ENCODE measurements at places on chromosomes 12 and 14.

DNA sequence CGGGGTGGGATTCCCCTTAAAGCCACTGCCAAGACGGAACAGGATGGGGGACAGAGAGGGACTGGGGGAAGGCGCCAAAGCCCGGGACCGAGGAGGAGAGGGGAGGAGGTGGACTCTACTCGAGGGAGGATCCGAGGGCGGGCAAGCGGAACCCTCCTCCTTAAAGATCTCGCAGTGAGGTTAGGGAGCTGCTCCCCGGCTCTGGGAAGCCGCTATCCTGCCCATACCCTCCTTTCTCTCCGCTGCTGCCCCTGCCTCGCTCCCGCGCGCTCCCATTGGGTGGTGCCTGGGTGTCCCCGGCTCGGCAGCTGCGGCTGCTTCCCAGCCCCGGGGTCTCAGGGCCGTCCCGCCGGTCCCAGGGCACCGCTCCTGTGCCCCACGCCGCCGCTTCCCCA, 16.4 kb downstream of the KRT18 start:
- no peak for DNase-seq

DNA sequence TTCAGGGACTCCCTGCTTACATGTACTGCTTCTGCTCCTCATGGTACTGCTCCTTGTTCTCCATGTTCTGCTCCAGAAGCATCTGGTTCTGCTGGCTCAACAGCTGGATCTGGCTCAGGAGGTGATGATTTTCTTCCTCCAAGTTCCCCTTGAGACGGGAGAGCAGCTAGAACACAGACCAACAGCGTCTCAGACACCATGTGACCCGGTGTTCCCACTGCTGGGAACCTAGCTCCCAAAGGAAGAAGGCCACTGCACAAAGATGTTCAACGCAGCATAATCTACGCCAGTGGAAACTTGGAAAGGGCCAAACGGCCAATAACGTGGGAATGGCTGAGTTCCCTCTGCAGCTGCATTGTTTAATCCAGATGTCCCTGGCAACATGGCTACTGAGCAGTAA, 49.6 kb upstream of the GPR68 start:
- no peak for DNase-seq

DNA sequence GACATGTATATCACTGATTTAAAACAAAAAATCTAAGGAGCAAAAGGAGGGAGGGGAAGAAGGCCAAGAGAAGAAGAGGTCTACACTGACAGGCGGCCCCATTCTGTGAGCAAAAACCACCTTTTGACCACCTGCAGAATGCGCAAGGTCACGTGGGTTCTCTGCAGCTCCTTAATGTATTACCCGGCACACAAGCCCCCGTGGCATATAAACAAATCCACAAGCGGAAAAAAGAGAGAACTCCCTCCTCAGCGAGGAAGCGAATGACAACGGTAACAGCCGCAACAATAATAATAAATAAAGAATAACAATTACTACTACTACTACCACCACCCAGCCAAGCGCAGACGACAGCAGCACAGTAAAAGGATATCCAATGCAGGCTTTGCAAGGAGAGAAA, 1.3 kb downstream of the KSR2 start:
- DNase-seq = no peak

DNA sequence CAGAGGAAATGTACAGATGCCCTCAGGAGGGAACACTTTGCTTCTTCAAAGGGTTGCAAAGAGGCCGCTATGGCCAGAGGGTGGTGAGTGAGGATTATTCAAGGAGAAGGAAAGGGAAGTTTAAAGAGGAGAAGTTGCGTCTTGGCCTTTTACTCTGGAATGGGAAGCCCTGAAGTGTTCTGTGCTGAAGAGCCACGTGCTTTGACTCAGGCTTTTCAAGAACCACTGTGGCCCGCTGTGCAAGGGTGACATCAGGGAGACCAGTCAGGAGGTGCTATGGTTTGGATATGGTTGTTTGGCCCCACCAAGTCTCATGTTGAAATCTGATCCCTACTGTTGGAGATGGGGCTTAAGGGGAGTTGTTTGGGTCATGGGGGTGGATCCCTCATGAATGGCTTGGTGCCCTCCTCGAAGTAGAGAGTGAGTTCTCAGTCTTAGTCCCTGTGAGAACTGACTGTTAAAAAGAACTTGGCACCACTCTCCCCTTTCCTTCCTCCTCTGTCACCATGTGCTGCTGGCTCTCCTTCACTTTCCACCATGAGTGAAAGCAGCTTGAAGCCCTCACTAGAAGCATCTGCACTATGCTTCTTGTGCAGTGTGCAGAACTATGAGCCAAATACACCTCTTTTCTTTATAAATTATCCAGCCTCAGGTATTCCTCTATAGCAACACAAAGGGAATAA, 66.1 kb upstream of the DUSP6 start:
- no peak for DNase-seq

DNA sequence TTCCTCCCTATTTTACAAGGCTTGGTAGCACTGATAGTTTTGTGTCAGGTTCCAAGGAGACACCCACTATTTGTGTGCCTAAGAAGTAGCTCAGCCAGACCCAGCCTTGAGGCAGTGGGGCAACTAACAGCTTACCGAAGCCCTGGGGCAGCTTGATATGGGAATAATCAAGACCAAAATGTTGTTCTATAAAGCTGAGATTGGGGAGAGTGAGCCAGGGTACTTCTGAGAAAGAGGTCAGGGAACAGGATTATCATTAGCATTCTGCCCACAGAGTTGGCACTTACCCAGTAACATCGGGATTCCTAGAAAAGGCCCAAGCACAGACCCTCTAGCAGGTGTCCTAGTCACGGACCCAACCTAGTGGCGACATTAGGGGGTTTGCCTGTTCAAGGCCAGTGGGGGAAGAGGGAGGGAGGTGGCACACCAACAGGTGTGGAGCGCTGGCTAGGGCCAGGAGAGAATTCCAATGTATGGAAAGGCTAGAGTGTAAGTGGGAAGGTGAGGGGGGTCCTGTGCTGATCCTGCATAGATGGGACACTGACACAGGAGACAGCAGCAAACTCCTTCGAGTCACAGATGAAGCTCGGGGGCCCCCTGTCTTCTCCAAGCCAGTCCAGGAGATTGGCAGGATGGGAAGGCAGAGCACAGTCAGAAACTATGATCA, 4.9 kb downstream of the PPP1R3E start:
- no peak for DNase-seq

DNA sequence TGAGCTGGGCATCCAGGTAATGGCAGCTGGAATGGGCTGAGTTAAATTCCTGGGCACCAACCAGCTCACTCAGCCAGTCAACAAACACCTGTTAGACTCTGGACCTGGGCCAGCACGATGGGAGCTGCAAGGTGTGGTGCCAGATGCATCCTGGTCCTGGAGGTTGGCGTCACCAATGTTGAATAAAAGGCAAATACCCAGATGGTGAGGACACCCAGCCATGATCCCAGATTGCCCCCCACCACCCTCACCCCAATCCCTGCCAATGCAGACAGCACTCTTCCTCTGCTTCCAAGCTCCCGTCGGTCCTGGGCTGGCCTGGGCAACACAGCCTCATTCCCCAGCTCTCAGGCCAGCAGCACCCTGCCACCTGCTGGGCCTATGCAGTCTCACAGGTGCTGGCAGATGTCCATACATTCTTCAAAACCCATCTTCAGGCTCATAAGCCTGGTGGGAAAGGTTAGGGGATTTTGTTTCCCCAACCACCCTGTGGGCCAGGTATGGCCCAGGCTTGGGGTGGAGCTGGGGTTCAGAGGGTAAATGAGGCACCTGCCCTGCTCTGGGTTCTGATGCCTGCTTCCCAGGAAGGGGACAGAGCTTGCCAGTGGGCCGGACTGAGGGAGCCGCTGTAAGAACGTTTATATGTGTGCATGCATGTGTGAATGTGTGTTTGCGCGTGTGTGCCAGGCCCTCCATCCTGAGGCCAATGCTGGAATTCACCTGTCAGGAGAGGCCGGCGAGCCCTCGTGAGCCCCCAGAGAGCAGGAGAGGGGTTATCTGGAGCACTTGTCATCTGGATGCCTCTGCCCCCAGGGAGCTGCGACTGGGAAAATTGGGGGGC, 58.0 kb downstream of the LGMN start:
- peak; percentile 62 for DNase-seq

DNA sequence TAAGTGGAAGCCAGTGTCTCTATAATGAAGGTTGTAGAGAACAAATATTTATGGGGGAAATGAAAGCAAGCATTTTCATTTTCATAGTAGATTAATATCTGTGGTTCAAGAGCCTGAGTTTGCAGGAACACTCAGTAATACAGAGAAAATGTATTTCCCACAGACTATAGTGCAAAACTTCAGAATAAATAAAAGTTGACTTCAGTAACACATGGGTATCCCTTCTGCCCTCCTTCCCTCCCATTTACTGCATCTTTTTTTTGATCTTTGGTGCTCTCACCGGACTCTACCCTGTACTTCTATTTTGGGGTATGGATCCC, 75.3 kb upstream of the AMN1 start:
- DNase-seq = no peak

DNA sequence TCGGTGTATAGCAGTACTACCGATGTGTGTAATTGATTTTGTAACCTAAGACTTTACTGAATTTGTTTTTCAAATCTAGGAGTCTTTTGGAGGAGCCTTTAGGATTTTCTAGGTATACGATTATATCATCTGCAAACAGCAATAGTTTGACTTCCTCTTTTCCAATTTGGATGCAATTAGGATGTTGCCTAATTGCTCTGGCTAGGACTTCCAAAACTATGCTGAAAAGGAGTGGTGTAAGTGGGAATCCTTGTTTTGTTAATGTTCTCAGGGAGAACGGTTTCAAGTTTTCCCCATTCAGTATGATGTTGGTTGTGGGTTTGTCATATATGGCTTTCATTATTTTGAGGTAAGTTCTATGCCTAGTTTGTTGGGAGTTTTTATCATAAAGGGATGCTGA, 171.6 kb upstream of the PDE3A start:
- DNase-seq = no peak

DNA sequence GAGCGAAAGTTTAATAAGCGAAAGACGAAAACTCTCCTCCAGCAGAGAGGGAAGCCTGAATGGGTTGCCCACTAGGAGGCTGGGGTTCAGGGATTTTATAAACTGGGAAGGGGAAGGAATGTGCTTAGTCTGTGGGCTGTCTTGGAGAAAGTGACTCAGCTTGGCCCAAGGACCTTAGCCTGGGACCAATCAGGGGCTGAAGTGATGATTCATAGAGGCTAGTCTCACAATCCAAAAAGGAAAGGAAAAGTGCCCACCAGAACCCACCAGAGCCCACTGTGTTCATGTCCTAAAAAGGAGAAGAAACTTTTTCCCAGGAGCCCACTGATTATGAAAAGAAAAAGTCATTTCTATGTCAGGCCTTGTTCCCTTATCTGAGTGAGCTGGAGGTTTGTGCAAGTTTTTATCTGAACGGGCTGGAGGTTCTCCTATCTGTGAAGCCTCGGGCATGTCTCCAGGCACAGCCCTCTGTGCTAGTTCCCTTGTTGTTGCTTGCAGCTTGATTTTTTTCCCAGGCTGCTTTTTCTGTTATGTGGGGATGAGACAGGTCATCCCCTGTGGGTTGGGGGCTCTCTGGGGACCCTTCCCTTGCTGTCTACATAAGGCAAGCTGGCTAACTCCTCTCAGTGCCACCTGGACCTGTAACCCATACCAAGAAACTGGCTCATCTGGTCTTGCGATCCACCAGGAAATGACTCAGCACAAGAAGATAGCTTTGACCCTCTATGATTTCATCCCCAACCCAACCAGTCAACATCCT, 8.3 kb upstream of the GOLGA5 start:
- no peak for DNase-seq

GRCh38 chr14:51845811-51846210, 14.6 kb upstream of the GNG2 start:
- DNase-seq = no peak

DNA sequence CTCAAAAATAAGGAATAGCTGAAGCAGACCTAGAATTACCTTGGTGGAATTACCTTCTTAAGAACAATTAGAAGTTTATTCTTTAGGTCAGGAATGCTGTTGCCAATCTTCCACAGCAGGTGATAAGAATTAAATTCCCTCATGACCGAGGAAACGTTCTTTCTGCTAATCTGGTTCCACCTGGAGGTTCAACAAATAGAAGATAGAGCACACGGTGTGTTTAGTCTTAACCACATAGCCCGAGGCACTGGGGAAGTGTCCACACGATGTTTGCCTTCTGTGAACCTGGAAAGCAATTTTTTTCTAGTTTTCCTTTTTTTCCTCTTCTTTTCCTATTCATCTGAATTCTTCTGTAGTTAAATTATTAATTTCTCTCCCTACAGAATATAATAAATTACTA, 906.9 kb downstream of the NRXN3 start:
- no peak for DNase-seq

GRCh38 chr12:111597831-111598636, 1.1 kb downstream of the ATXN2 start:
- DNase-seq = no peak

- no peak for DNase-seq
Observed at GRCh38 chr14:63178912-63179311, 25.3 kb upstream of the RHOJ start.

DNA sequence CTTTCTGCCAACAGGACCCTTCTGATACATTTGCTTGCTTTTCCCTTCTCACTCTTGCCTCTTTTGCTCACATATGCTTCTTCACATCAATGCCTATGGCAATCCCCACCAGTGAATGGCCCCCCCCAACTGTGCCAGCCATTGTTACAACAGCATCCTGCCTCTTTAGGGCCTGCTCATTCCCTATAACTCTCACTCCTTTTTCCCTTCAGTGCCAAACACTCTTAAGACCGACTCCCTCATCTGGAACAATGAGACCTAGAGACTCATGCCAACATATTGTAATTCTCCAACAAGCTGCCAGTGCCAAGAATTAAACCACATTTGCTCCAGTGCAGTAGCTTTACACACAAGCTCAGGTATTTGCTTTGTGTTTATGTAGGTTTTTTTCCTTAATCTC, 189.0 kb downstream of the SOX5 start:
- DNase-seq = no peak

DNA sequence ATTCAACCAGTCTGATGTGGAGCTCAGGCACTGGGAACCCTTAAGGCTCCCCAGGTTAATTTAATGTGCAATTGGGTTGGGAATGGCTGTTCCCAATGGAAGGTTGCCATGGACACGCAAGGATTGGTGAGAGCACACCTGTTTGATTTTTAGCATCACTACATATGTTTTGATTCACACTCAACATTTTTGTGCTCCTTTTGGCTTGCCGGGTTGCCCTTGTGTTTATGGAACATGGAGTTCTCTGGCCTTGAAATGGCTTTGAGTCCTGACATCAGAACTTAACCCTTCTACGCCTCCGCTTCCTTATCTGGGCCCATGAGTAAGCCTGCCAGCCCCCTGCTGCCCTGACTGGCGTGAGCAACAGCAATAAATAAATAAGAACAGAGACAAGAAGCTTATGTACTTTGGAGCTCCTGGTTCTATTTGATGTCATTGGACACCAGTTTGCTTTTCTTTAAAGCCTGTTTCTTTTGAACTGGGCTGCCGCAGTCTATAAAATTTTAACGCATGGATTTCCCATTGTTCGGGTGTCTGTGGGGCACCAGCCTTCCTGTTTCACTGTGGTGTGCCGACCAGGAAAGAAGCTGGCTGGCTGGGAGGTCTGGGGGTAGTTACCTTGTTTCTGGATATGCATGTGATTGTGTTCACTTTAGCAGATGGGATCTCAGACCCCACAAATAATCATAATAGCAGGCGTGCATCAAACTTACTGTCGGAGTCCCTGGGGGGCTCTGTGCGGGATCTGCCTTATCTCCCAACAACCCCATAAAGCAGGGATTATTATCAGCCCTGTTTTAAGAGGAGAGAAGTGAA, 27.8 kb downstream of the TBX3 start:
- no peak for DNase-seq
